ENCODE measurements at places on chromosomes 13 and 19. TPM values are rescaled to one million over a fixed set of nuclear protein-coding genes. Genes with fewer than 3 reads are reported as not detected.

Gene KLK3
- not detected for total RNA-seq

Gene CYSLTR2
- total RNA-seq, result not detected

Gene TLE2
- total RNA-seq, result 13.7 TPM

Gene KIR2DL3
- total RNA-seq, result not detected

Gene SLITRK6
- total RNA-seq, result 3.4 TPM

Gene PRODH2
- not detected for total RNA-seq

DNA sequence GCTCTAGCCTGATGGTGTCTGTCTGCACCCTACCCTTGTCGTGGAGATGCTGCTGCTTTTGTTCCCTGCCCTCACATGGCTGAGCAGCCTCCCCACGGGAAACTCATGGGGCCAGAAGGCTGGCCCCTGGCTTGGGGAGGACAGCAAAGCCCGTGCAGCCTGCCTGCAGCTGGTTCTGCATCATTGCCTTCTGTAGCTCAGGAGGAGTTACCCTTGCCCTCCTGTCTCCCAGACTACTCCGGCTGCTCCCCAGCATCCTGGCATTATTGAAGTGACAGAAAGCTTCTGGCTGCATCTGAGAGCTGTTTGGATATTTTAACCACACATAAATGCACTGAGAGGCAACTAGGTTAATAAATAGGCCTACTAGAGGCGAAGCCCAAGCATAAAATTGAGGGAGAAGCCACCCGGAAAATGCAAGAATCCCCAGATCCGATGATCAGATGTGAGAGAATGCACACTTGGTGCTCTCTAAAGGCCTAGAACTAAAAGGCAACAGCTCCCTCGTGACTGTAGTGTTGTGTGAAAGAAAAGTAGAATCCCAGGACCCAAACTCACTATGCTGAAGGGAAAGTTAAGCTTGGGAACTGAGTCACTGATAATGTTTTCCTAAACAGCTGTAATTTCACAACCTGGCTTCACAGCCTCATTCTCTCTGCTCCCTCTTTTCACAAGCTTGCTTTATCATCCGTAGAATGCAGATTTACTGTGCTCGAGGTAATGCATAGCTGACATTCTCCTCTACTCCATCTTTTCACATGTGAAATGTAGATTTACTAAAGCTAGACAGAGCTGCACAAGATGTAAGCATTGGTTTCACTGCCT, 110.8 kb downstream of the TNFRSF19 start:
- no peak for DNase-seq

- DNase-seq, result no peak
Measured at GRCh38 chr13:49428041-49428763, 15.7 kb downstream of the CAB39L start.

GRCh38 chr13:64457976-64458375, 2772.2 kb downstream of the PCDH9 start:
- no peak for DNase-seq

GRCh38 chr19:48433337-48433736, 12.4 kb upstream of the GRWD1 start:
- DNase-seq, result no peak

DNA sequence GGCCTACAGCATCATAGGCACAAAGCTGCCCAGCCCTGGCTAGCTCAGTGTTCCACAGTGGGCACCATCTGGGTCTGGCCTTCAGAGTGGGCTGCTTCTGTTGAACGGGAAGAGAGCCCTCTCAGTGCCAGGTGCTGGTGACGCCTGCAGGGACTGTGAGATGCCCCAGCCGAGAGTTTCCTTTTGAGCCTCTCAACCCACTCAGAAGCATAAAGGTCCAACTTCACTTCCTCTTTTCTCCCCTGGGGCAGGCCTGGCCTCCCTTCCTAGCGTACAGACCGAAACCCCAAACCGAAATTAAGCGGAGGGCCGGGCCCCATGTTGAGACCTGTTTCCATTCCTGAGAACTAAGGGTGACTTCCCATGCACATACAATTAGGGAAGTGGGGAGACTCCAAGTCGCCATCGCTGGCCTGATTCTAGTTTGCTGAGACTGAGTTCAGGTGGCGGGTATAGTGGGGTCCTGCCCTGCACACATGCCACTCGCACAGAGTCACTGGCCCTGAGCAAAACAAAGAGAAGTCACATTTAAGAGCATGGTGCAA, 6.9 kb downstream of the RAB8A start:
- no peak for DNase-seq

- peak; percentile 78 for DNase-seq
Measured at GRCh38 chr19:6279931-6280591, at the start of gene MLLT1. MLLT1 (minus strand) TSS chr19:6279975; CDS start chr19:6279784, 191 bp downstream.

- no peak for DNase-seq
Measured at GRCh38 chr13:73450583-73450982, 391.8 kb downstream of the KLF5 start.

- DNase-seq, result no peak
Measured at GRCh38 chr13:99978799-99979452, 2.7 kb upstream of the ZIC2 start.

GRCh38 chr13:56173346-56173745, 967.4 kb upstream of the PRR20A start:
- DNase-seq, result no peak

DNA sequence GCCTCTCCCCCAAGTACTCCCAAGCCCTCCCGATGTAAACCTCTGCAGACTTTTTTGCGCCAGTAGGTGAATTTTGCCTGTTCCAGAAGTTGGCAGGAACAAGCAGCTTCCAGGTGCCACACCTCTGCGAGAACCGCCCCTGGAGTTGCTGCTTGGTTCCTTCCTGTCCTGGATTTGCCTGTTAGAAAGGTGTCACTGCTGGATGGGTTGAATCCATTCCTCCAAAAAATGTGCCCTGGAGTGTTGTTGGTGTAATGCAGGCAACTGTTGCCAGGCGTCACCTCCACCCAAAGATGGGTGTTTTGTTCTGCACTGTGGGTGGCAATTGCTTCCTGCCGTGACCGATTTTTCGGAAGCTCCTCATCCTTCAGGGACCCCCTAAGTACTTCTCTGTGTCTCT, 5.7 kb downstream of the PGPEP1 start:
- no peak for DNase-seq

- DNase-seq, result no peak
Measured at GRCh38 chr13:46553521-46553885, 533 bp downstream of the LRCH1 start.

DNA sequence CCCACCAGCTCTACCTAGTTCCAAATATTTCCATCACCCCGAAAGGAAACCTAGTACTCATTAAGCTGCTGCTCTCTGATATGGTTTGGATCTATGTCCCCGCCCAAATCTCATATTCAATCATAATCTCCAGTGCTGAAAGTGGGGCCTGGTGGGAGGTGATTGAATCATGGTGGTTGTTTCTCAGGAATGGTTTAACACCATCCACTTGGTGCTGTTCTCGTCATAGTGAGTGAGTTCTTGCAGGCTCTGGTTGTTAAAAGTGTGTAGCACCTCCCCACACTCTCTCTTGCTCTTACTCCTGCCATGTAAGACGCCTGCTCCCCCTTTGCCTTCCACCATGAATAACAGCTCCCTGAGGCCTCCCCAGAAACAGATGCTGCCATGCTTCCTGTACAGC, 43.4 kb upstream of the MED4 start:
- no peak for DNase-seq

DNA sequence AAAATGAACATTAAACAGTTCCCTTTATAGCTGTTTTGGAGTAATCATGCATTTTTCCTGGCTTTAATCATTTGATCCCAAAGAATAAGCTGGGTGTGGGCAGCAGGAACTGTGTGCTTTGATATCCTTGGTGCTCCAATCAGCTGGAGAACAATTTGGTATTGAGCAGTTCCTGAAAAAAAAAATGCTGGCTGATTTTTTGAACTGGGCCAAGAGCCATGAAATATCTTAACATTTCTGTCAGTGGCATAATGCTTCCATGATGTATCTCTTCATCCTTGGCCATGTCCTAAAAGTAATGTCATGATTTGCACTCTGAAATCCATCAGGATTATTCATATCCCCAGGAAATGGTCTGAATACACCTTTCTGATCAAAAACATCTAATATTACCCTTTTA, 134.7 kb downstream of the LHFPL6 start:
- DNase-seq, result no peak

- DNase-seq, result no peak
Measured at GRCh38 chr13:60134376-60134775, 29.4 kb downstream of the DIAPH3 start.

DNA sequence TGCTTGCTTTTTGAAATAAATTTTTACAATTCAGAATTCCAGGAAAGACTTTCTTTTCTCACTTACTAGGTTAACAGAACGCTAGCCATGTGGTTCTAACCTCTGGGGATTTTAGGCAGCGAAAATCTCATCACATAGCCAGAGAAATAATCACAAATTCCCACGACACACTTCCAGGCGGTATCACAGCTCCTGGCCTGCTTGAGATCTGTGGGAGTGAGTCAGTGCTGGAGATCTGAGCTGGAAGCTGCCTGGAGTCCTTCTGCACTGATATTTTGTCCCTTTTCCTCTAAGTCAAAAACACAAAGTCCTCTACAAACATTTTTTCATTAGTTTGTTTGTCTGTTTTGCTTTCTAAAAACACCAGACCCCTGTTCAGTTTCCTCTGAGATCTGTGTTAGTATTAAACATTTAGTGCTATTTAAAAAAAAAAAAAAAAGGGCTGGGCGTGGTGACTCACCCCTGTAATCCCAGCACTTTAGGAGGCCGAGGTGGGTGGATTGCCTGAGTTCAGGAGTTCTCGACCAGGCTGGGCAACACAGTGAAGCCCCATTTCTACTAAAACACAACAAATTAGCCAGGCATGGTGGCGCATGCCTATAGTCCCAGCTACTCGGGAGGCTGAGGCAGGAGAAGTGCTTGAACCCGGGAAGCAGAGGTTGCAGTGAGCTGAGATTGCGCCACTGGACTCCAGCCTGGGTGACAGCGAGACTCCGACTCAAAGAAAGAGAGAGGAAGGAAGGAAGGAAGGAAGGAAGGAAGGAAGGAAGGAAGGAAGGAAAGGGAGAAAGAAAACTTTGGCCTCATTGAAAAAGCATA, 12.2 kb upstream of the UBE2L5 start:
- DNase-seq, result no peak

DNA sequence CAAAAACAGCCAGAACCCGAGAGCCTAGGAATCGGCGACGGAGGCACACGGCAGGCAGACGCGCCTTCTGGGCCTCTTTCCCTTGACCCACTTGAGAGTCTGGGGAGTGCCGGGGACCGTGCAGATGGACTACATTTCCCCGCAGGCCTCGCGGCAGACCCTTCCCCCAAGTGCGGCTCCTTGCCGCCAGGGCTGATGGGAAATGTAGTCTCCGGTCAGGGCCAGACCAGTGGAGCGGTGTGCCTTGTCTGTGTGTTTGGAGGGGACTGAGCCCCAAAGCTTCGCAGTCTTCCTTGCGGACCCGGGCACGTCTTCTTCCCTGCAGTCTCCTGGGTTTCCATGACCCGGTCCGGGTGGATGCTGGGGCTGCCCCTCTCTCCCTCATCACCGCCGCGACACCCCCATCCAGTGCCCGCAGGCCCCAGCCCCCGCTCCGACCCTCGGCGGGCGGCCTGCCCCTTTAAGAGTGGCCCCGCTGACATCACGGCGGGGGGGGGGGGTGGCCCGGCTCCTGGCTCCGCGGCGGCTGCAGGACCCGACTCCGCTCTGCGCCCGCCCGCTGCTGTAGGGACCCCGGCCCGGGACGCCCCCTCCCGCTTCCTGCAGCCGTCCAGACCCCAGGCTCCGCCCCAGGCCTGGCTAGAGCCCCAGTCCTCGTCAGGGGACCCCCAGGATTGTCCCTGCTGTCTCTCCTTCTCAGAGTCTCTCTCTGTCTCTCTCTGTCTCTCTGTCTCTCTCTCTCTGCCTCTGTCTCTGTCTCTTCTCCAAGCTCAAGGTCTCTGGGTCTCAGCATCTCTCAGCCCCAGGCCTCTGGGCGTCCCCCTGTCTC, 758 bp upstream of the CACNG7 start:
- peak; percentile 31 for DNase-seq
